ENCODE measurements at places on chromosomes 4 and X. TPM values are rescaled to one million over a fixed set of nuclear protein-coding genes. Genes with fewer than 3 reads are reported as not detected.

The GAB3 gene
- total RNA-seq, result 2.0 TPM

The FRAS1 gene
- total RNA-seq, result 22.4 TPM

DNA sequence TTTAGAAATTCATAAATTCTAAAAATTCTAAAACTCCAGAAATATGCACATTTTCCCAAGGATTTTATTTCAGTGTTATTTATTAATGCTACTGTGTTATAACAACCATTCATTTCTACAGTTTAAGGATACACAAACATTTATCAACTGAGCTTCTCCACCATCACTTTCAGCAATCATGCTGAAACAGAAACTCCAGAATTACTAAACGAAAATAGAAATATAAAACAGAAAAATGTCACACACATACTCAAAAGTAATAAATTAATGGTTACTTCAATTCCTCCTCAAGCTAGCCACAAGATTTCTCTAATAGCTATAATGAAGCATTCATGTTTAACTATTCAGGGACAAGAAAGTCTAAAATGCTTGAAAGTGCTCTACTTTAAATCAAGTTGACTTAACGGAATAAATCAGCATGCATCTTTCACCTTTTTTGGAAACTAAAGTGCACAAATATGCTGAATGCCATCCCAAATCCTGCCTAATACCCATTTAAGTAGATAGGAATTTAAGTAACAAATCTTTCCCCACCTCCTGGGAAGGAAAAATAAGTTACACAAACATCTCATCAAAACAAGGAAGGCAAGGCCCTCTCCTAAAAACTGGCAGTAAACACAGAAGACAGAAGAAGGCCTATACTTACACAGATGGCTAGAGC is 563 bp downstream of the FAM13A start:
- no peak for DNase-seq
- no peaks in the 10 kb centered on the region for H3K36me3 ChIP-seq
- H3K27me3 ChIP-seq, result no peaks in the 10 kb centered on the region
- H3K4me1 ChIP-seq, result peaks cover 25% of the 10 kb centered on the region

DNA sequence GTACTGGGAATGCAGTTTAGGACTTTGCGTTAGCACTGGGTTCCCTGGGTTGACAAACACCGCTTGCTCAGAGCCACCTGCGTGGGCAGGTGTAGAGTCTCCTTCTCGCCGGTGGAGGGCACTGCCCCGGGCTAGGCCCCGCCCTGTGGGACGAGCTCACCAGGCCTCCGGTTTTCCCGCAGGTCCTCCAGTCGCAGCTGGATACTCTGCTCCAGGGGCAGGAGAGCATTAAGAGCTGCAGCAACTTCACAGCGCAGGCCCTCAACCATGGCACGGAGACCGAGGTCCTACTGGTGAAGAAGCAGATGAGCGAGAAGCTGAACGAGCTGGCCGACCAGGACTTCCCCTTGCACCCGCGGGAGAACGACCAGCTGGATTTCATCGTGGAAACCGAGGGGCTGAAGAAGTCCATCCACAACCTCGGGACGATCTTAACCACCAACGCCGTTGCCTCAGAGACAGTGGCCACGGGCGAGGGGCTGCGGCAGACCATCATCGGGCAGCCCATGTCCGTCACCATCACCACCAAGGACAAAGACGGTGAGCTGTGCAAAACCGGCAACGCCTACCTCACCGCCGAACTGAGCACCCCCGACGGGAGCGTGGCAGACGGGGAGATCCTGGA is 49.2 kb upstream of the MND1 start:
- peaks cover 42% of the 10 kb centered on the region for H3K4me1 ChIP-seq
- H3K4me3 ChIP-seq, result no peak overlapping the region
- H3K27me3 ChIP-seq, result no peaks in the 10 kb centered on the region
- DNase-seq, result no peak

All from sigmoid colon (tissue), 7 donors.